ENCODE measurements at places on chromosomes 11 and 22. TPM values are rescaled to one million over a fixed set of nuclear protein-coding genes. Genes with fewer than 3 reads are reported as not detected.
A peak's percentile ranks its signal among the peaks of the same experiment; 100 is the strongest.

GRCh38 chr11:19924716-19925115 lies 212.1 kb downstream of the NAV2 start:
- DNase-seq: no peak

The ZNF280A gene
- total RNA-seq: not detected

The GP1BB gene
- total RNA-seq: 3.0 TPM

GRCh38 chr11:76408171-76408965 lies 27.2 kb downstream of the GVQW3 start:
- no peak for DNase-seq

The KLHL35 gene
- 4.2 TPM for total RNA-seq

DNA sequence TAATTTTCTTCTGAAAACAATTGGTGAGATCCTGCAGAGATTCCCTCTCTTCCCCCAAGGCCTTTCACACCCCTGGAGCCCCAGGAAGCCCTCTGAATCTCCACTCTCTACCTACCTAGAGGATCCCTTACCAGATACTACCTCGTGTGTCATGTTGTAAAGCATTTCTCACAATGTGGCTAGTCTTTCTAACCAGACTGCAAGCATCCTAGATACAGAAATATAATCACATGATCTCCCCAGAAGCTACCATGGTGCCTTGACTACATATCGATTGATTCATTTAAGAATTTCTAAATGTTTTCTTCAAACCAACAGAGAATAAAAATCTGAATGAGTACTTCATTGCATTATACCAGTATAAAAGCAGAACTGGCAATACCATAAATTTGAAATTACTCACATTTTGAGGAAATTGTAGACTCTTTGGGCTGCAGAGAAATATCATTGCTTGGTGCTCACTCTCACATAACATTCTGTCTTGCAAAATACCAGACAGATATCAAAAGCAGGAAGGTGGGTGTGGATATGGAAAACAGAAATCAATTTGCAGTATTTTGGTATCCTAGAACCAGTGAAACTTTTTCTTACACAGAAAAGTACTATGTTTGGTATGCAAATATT lies 113.5 kb downstream of the MAML2 start:
- no peak for DNase-seq

DNA sequence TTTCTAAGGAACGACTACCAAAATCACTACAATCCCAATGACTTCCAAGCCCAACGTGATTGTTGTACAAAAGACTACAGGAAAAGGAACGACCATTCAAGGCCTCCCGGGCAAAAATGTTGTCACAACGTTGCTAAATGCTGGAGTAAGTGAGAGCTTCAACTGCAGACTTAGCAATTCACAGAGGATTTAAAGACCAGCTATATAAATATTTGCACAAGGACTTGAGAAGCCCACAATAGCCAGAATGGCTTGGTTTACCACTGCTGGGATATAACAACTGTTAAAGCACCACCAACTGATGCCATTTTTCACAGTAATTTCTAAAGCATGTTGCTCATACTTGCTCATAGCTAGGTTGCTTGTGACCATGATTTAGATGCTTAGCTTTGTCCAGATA lies 78.3 kb downstream of the EMSY start:
- no peak for DNase-seq

DNA sequence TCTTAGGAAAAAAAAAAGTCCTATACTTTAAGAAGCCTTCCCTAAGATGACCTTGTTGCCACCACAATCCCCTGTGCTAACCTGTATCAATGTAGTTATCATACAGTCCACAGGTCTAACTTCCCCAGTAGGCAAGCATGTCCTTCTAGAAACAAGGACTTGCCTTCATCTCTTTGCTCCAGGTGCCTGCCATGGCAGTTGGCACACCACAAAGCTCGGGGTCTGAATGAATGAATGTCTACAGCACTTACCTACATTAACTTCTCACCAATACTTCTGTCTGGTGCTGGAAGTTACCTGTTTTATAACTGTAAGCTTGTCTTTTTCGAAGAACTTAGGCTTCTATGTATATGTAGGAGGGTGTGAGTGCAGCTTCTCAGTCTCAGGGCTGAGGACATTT lies 23.4 kb downstream of the CLPB start:
- DNase-seq: no peak

GRCh38 chr11:10878408-10879214 lies 20.8 kb upstream of the ZBED5 start:
- DNase-seq: no peak

GRCh38 chr11:45162064-45162375 lies 15.6 kb downstream of the PRDM11 start:
- no peak for DNase-seq

GRCh38 chr22:33920927-33921524 lies 750 bp upstream of the LARGE1 start:
- peak; percentile 97 for DNase-seq

DNA sequence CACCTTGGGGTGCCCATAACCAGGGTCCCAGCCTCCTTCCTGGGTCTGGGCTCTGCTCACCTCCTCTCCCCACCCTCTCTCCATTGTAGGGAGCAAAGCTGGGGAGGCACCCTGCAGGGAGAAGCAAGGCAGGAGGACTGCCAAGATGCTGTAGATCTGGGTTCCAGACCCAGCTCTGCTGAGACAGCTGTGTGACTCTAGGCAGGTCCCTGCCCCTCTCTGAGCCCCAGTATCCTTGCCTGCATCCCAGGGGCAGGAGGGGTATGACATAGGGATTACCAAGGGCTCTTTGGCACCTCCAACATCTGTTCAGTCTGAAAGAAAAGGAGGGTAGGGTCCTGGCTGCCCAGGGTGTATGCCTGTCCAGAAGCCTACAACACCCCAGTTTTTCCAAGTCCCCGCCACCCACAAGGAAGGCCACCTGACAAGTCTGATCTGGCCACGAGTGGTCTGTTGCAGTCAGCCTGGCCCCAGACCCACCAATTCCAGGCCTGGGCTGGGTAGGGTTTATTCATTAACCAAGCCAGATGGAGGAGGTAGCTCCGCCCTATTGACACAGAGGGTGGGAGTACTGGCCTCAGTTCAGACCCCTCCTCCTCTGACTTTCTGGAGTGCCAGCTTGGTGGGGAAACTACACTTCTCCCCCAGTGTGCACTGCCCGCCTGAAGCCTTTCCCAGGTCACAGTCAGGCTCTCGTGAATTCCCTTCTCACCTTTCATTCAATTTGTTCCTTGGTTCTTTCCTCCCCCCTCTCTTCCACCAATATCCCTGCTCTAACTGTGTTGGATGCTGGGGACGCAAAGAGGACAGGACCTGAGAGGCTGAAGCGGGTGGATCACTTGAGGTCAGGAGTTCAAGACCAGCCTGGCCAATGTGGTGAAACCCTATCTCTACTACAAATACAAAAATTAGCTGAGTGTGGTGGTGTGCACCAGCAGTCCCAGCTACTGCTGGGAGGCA lies 15.0 kb downstream of the STARD10 start:
- no peak for DNase-seq

The RBMXL2 gene
- not detected for total RNA-seq

DNA sequence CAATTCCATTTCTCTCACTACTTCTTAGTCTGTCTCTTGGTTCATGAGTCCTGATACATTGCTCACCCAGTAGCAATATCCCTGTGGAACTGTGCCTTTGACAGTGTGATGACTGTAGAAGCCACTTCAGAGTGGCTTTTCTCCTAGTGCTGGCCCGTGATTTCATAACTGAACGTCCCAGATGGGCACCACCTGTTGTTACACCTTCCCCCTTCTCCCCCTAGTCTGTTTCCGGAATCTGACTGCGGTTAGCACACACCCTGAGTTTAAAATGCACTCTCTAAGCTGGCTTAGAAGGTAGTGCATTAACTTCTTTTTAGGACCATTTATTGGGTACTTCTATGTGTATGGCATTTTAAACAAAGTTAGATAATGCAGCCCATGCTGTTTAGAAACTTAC lies 83.0 kb downstream of the ALX4 start:
- no peak for DNase-seq

The MMP8 gene
- total RNA-seq: 0.20 TPM

DNA sequence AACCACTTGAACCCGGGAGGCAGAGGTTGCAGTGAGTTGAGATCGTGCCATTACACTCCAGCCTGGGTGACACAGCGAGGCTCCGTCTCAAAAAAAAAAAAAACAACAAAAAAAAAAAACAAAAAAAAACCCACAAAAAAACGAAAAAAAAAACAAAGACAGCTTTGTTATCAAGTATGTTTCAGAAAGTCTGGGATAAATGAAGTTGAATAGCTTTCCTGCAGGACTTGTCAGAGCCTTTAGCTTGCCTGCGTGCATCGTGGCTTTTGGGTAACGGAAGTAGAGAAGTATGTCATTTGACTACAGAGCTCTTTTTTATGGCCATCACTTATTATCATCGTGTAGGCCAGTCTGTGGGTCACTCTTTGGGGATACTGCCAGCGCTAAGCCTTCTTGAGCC lies 14.6 kb downstream of the TRIOBP start:
- no peak for DNase-seq

All from upper lobe of left lung (tissue), 6 donors.